ENCODE measurements at places on chromosomes 3 and 15.

DNA sequence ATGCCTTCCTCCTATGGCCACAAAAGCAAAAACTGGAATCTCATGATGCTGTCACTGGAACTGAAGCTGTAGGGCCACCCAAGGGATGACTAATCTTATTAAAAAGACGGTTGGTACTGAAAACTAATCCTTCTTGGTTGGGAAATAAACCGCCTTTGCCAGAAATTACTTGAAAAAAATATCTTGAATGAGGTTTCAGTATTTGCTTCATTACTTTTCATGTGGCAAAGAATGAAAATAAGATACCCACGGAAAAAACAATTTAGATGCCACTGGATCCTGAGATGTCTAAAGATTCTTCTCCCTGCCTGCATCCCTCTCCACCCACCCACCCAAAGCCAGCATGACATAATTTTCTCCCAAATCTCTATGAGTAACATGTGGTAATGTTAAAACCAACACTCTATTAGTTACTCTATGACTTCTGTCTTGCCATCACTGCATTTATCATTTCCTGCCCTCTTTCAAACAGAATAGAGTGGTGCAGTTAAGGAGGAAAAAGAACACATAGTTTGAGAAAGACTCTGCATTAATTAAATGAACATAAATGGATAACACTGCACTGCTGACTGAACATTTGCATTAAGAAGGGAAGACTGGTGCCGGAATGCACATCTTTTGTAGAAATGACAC, 111.8 kb upstream of the DPH6 start:
- DNase-seq, result no peak

DNA sequence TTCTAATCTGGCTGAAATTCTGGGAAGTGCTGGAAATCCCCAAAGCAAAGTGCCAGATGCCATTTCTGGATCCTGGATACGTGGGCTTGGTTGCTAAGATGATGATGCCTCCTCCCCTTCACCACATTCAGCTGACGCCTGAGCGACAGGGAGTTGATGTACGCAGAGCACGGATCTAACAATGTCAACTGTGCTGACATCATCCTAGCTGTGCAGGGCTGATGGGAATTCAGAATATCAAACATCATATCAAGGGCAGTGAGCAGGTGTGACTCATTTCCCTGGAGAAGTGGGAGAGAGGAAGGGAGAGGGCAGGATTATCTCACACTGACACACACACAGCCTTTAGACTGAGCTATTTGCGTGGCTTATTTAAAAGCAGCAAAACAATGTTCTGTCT, 92.6 kb upstream of the ZBTB20 start:
- DNase-seq, result no peak

GRCh38 chr15:68424754-68425390, 7.1 kb downstream of the ITGA11 start:
- DNase-seq, result no peak

DNA sequence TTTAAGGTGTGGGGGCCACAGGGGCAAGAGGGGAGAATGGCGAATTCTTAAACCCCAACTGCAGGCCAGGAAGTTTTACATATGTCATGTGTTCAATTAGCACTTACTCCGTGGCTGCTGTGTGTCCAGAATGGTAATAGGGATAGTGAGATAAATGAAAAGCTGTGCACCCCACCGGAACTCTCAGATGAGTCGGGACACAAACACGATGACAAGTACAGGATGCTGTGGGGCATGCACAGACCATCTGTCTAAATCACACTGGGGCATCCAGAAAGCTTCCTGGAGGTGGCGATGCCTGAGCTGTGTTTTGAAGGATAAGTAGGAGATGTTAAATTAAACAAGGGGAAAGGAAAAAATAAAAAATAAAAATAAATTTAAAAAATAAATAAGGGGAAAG, 18.3 kb upstream of the TMEM158 start:
- DNase-seq, result no peak

DNA sequence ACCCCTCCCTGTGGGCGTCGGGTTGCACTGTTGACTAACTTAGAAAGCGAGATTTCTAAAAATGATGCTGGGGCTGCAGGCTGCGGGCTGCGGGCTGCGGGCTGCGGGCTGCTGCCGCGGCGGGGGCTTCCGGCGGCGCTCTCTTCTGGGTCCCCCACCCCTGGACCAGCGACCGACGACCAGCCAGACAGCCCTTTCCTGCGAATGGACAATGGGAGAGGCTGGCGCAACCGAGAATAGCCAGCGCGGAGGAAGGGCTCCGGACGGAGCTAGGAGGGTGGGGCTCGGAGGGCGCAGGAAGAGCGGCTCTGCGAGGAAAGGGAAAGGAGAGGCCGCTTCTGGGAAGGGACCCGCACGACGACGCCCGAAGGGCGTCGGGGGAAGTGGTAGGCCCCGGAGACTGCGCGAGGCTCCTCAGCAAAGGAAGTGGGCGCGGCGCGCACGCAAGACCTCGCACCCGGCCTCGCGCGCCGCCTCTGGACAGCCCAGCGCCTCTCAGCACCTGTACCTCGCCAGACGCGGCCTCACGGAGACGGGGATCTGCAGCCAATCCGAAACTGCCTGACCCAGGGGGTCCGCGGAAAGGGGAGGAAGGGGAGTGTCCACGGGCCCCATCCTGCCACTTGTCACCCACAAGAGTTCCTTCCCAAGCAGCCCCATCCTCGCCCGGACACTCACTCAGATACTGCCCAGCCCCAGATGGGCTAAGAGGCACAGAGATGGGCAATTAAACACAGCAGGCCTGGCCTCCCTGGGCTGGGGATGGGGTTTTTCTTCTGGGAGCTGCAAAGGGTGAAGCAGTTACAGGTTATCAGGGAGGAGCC, 70.7 kb downstream of the SLC12A8 start:
- peak; percentile 44 for DNase-seq

DNA sequence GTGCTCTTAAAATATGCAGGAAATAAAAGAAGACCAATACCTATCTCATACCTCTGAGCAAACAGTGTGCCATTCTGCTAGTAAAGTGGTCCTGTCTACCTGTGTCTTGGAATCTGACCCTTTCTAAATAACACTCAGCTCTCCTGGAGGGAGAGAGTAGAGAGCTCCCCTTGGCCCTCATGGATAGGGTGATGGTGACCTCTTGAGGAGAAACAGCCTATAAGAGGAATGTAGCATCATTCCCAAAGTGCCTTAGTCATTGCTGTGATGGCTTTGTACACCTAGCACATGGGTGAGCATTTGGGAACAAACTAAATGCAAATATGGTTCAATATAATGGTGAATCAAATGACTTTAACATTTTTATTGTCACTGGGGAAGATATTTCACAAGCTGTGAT, 10.0 kb downstream of the SNTN start:
- DNase-seq, result no peak

DNA sequence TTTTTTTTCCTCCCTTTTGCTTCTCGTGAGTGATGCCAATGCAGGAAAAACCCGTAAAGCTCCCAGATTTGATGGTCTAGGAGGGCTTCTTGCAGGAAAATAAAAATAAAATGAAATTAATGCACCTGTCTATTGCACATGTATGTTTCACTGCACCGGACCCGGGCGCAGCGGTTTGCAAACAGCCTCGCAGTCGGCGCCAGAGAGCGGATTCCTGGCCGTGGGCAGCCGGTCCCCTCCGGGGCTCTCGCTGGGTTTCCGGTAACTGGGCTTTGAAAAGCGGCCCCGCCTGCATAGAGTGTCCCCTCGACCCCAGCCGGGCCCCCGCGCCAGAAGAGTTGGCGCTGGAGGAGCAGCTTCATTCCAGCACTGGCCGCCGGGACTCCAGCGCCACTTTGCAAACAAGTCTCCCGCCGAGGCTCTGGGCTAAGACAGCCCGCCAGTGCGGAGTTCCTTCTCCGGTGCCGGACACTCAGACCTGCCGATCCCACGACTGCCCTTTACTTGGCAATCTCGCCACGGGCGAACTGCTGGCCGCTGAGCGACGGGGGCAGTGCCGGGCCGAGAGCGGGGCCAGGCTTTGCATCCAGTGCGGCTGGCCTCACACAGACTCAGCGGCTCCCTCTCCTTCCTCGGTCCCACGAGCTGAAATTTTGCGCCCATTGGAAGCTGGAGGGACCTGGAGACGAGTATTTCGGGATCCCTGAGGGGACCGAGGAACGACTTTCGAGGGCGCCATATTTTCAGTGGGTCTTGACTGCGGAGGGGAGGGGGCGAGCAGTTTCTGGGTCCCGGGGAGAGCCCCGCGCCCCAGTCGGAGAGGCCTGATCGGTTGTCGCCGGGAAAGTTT, 225.9 kb upstream of the C2CD4B start:
- no peak for DNase-seq

DNA sequence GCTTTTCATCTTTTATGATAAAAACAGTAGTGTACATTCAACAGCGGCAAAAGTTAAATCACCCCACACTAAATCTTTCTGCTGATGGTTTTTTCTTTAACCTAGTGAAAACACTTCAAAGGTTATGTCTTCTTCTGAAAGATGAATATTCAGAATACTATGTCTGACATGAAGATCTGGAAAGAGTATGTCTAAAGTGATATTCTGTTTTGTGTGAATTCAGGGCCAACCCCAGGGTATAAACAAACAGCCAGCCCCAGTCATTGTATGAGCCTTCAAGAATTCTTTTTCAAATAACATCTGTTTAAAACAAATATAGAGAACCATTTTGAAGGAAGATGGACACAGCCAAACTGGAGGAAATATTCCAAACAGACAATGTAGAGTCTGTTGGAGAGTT, 581.0 kb upstream of the NAALADL2 start:
- DNase-seq, result no peak

DNA sequence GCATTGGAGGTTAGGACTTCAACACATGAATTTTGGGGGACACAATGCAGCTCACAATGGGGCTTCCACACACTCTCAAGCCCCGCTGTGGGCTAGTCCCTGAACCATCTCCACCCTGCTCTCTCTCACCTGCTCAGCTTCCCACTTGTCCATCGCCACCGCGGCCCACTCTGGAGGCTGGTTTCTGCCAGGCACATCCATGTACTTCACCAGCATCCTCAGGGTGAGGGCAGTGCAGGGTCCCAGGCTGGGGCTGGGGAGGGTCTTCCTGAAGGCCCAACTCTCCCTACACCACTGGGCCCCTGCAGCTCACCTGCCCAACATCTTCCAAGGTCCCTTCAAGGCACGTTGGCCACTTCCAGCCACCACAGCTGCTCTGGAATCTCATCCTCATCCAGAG, 46.4 kb downstream of the KLF15 start:
- DNase-seq, result no peak

DNA sequence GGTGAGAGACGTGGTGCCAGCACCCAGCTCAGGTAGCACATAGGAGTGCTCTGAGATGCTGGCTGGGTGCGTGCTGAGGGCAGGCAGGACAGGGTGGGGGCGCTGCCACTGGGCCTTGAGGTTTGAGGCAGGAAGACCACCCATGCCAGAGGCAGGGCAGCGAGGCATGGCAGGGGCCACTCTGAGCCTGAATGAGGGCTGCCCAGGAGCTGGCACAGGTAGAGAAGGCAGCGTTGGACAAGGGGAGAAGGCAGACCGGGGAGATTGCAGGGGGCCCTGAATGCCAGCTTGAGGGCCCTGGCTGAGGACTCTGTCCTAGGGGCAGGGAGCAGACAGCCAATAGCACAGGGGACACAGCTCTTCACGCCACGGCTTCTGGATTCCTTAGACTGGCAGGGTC, 50.2 kb downstream of the ADAMTS7 start:
- no peak for DNase-seq

DNA sequence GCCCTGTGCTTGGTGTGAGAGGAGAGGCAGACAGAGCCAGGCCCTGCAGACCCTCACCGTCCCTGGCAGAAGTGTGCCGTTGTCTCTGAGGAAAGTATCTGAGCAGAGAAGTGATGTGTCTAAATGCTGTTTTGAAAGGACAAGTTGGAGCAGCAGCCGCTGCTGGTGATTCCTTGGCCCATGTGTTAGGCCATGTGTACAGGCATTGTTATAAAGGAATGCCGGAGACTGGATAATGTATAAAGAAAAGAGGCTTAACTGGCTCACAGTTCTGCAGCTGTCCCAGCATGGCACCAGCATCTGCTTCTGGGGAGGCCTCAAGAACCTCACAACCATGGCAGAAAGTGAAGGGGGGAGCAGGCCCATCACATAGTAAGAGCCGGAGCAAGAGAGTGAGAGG, 334.6 kb upstream of the ATP10A start:
- DNase-seq, result no peak

GRCh38 chr3:171954690-171955383, 84.5 kb upstream of the FNDC3B start:
- no peak for DNase-seq

DNA sequence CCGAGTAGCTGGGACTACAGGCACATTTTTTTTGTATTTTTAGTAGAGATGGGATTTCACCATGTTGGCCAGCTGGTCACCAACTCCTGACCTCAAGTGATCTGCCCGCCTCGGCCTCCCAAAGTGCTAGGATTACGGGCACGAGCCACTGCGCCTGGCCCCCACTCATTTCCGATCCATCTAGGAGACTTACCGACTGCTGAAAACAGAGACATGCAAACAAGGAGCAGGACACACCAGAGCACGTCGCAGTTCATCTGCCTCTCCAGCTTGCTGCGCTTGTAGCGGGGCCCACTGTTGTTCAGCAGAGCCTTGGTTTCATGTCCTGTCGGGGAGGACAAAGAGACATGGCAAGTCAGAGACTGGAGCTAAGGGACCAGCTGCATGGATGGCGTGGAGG, 137.4 kb downstream of the ATP10A start:
- DNase-seq, result no peak

DNA sequence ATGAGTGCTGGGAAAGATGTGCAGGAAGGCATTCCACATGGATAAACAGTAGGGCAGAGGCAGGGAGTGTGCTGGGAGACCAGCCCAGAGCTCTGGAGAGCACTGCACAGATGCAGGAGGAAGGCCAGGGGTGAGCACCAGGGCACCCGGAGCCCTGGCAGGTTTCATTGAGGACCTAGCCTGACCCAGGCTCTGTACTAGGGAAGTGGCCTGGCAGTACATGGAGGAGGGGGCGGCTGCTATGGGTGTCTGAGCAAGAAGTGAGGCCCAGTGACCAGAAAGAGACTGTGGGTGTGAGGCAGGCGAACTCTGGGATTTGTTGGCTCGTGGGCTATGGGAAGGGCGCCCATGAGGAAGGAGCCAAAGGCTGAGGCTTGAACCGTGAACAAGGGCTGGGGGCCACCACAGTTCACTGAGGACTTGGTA, 139.1 kb downstream of the DNAJB8 start:
- no peak for DNase-seq

DNA sequence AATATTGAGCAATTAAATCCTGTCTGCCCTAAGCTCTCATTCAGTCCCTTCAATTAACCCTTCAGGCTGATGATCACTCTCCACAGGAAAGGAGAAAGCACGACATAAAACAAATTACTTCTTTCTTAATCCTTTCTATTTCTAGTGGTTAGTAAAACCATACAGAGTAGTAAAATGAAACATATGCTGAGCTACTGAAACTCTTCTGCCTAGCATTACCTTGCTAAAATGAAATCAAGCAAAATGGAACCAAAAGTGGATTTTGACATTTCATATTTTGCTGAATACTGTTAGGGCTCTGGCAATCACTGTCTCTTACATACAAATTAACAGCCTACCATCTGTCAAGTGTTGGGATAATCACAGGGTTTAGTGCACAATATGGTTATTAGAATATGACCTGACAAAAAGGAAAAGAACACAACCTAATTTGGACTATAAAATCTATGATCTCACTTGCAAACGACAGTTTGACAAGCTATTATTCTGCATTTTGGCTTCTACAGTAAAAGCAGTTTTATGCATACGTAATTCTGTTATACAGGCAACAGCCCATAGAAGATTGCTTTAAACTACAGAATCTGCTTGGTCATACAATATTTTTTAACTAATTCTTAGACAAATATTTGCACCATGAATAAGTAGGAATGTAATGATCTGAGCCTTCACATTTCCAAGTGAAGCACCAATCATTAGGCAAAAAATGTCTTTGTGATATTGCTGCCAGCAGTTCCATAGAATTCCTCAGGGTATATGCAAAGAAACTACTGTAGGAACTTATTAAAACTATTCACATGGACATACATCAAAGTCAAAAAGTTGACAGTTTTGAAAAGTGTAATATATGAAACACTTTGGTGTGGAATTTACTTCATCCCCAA, 105.0 kb downstream of the FHIT start:
- no peak for DNase-seq

Data from HL-60 (cell line).